ENCODE measurements at places on chromosomes 11 and 22. TPM values are rescaled to one million over a fixed set of nuclear protein-coding genes. Genes with fewer than 3 reads are reported as not detected.

DNA sequence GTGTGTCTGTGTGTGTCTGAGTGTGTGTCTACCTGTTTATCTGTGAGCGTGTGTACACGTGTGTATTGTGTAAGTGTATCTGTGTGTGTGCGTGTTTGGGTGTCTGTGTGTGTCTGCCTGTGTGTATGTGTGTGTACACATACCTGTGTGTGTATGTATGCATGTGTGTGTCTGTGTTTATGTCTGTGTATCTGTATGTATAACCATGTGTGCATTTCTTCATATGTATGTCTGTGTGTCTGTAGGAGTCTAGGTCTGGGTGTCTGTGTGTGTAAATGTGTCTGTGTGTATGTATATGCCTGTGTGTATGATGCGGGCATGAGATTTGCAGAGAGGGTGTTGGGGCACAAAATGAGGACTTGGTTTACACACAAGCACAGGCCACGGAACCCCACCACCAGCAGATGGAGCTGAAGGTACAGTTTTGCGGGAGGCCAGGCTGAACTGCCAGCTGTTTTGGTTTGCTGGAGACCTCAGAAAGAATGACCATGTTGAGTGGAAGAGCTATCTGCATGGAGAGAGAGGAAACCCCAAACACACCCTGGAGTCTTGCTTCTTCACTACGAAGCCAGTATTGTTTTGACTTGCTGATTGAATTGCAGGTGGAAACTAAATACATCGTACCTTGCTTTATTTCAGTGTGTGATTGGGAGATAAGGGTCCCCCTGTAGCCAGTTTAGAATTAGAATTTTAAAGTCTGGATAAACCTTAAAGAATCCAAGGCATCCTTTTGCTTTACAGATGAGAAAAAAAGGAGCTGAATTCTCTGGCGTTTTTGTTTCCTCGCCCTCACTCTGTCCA is 497.2 kb downstream of the NTM start:
- no peak overlapping the region for H3K27ac ChIP-seq
- H3K4me3 ChIP-seq = no peak overlapping the region
- H3K4me1 ChIP-seq = no peaks in the 10 kb centered on the region
- peak; percentile 84 for DNase-seq

DNA sequence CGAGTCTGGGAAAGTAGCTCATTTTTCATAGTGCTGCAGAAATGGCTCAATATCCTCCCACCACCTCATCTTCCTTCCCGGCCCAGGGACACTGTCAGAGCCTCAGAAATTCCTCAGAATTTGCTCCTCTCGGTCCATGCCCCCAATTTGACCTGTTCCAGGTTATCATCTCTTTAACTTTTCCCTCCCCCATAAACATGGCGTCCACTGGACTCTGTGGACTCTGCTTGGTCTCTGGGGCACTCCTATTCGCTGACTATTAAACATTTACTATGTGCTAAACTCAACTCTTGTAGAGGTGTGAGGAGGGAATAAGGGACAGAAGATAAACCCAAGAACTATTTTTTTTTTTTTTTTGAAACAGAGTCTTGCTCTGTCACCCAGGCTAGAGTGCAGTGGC is 8.2 kb upstream of the PC start:
- DNase-seq = no peak
- H3K4me1 ChIP-seq = no peaks in the 10 kb centered on the region
- H3K27ac ChIP-seq = no peak overlapping the region
- H3K4me3 ChIP-seq = no peak overlapping the region
- no peaks in the 10 kb centered on the region for H3K36me3 ChIP-seq
- H3K27me3 ChIP-seq = no peaks in the 10 kb centered on the region

DNA sequence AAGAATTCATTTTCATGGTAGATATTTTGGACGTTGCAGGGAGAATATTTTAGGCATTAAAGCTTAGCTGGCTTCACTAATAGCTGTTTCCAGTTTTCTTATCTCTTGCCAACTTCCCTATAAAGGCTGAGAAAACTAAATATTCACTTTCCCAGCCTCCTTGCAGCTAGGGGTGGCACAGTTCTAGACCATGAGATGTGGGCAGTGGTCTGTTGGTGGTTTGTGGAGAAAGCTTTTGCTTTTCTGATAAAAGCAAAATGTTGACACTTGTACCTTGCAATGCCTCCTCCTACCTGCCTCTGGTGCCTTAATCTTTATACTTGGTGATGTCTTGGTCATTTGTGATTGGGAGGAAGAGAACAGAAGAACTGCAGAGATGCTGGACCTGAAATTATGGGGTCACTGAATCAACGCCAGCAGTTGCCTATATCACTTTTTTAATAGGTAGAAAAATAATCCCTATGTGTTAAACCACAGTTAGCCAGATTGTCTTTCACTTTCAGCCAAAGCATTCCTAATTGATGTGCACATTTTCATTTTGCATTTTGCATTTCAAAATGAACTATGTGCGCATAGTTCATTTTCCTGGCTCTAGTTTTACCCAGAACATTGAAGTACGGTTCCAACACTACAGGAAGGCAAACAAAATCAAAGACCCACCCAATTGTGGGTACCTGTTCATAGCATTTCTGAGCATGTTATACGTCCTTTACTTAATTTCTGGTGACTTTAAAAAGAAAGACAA is 24.9 kb upstream of the ABTB2 start:
- DNase-seq = no peak
- no peaks in the 10 kb centered on the region for H3K36me3 ChIP-seq
- no peak overlapping the region for H3K4me3 ChIP-seq
- no peaks in the 10 kb centered on the region for H3K27me3 ChIP-seq

DNA sequence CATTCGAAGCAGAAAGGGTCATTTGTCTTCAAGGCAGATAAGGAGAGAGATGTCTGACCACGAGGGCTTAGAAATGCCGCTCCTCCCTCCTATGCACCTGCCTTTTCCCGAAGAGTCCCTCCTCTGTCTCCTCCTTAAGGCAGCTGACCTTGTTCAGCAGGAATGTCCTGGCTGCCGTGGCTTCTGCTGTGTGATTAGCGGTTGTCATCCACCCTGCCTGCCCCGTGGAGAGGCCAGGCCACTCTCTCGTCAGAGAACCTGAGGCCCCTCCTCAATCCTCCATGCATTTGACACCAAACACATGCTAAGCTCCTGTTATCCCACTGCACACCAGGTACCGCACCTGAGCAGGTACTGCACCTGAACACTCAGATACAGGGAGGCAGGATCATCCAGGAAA is 834.6 kb downstream of the TBC1D22A start:
- no peak overlapping the region for H3K27ac ChIP-seq
- H3K4me3 ChIP-seq = no peak overlapping the region
- no peaks in the 10 kb centered on the region for H3K27me3 ChIP-seq
- no peaks in the 10 kb centered on the region for H3K4me1 ChIP-seq

DNA sequence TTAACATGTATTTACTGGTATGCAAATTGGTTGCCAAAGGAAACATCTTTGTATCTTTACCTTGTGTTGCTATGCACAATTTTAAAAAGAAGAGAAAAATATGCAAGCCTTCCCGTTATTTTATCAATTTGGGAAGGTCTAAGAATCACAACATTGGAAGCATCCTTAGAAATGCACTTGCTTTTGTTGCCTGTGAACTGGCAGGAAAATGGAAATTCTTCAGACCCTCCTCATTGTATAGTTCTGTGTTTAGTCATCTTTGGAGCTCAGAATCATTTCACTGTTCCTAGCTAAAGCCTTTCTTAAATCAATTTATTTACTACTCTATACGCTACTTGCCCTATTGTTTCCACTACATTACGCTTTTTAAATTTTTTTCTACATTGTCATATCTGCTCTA is 574.5 kb downstream of the DLG2 start:
- no peak for DNase-seq
- H3K27me3 ChIP-seq = no peaks in the 10 kb centered on the region
- H3K4me3 ChIP-seq = no peak overlapping the region
- H3K36me3 ChIP-seq = no peaks in the 10 kb centered on the region
- no peak overlapping the region for H3K27ac ChIP-seq

- H3K36me3 ChIP-seq = no peaks in the 10 kb centered on the region
- H3K27ac ChIP-seq = no peak overlapping the region
- no peaks in the 10 kb centered on the region for H3K4me1 ChIP-seq
- no peaks in the 10 kb centered on the region for H3K27me3 ChIP-seq
- DNase-seq = no peak
Observed at GRCh38 chr11:13091804-13092203, 82.7 kb downstream of the RASSF10 start.

DNA sequence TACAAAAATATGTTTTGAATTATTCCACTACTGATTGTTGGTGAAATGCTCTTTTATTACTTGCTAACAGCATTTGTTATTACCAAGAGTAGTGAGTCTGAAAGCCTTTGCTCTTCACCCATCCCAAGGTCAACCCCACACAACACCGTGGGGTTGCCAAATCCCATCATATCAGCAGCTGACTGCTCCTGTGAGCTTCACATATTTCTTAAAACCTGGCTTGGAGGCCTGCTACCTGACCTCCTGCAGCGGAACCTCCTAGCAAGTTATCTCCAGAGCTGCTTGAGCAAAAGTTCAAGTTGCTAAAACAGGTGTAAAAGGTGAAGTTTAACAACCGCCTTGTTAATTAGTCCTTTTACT is 20.1 kb upstream of the EIF3M start:
- no peak overlapping the region for H3K4me3 ChIP-seq
- no peaks in the 10 kb centered on the region for H3K27me3 ChIP-seq
- H3K36me3 ChIP-seq = no peaks in the 10 kb centered on the region
- H3K4me1 ChIP-seq = no peaks in the 10 kb centered on the region

GRCh38 chr22:35488513-35488912 is 52.1 kb upstream of the RASD2 start:
- DNase-seq = peak; percentile 53
- peaks cover 3% of the 10 kb centered on the region for H3K4me1 ChIP-seq
- H3K4me3 ChIP-seq = no peak overlapping the region
- no peaks in the 10 kb centered on the region for H3K27me3 ChIP-seq
- H3K36me3 ChIP-seq = no peaks in the 10 kb centered on the region

GRCh38 chr22:25111579-25112517 is 87.8 kb upstream of the CRYBB3 start:
- peak overlapping the region; percentile 51 for H3K27ac ChIP-seq
- peaks cover 17% of the 10 kb centered on the region for H3K4me1 ChIP-seq
- DNase-seq = no peak
- peak overlapping the region; percentile 50 for H3K4me3 ChIP-seq
- no peaks in the 10 kb centered on the region for H3K36me3 ChIP-seq

The GRAP2 gene
- total RNA-seq = 0.49 TPM

- H3K4me3 ChIP-seq = no peak overlapping the region
- no peaks in the 10 kb centered on the region for H3K36me3 ChIP-seq
- no peaks in the 10 kb centered on the region for H3K27me3 ChIP-seq
- H3K4me1 ChIP-seq = no peaks in the 10 kb centered on the region
- no peak for DNase-seq
- no peak overlapping the region for H3K27ac ChIP-seq
Observed at GRCh38 chr11:132770829-132771530, 761.3 kb downstream of the OPCML start.

- no peaks in the 10 kb centered on the region for H3K4me1 ChIP-seq
- H3K36me3 ChIP-seq = no peaks in the 10 kb centered on the region
- no peak overlapping the region for H3K27ac ChIP-seq
- no peak for DNase-seq
- H3K27me3 ChIP-seq = no peaks in the 10 kb centered on the region
Observed at GRCh38 chr11:117456027-117456720, 128.5 kb downstream of the CEP164 start.

DNA sequence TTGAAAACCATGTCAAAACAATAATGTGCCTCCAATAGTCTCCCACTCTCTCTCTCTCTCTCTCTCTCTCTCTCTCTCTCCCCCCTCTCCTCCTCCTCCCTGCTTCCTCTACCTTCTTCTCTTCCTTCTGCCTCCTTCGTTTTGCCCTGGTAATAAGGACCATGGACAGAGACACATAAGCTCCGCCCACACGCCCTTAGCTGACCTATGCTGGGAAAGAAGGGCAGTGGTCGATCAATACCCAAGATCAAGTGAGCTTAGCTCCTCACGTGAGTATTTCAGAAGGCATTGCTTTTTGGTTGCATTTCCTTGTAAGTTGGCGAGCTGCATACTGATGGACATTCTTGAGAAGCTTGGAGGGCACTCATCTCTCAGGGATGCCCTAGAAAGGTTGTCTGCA is 194.8 kb downstream of the MIAT start:
- H3K4me1 ChIP-seq = no peaks in the 10 kb centered on the region
- no peaks in the 10 kb centered on the region for H3K36me3 ChIP-seq
- no peak overlapping the region for H3K27ac ChIP-seq
- H3K4me3 ChIP-seq = no peak overlapping the region
- DNase-seq = peak; percentile 15
- no peaks in the 10 kb centered on the region for H3K27me3 ChIP-seq

- no peak for DNase-seq
- peaks cover 8% of the 10 kb centered on the region for H3K4me1 ChIP-seq
- H3K4me3 ChIP-seq = peak overlapping the region; percentile 47
- H3K27me3 ChIP-seq = no peaks in the 10 kb centered on the region
Observed at GRCh38 chr11:20132667-20133039, 27.6 kb downstream of the DBX1 start.

The CARD10 gene
- total RNA-seq = 8.6 TPM

GRCh38 chr11:117218133-117218915 is 13.5 kb downstream of the PCSK7 start:
- H3K4me1 ChIP-seq = peaks cover 77% of the 10 kb centered on the region
- DNase-seq = peak; percentile 85
- H3K4me3 ChIP-seq = peak overlapping the region; percentile 3
- H3K27me3 ChIP-seq = no peaks in the 10 kb centered on the region
- H3K36me3 ChIP-seq = no peaks in the 10 kb centered on the region

GRCh38 chr22:26894766-26895485 is 237.5 kb downstream of the MIAT start:
- H3K4me3 ChIP-seq = no peak overlapping the region
- H3K27me3 ChIP-seq = no peaks in the 10 kb centered on the region
- peak overlapping the region; percentile 26 for H3K27ac ChIP-seq
- peaks cover 18% of the 10 kb centered on the region for H3K4me1 ChIP-seq

- H3K4me3 ChIP-seq = no peak overlapping the region
- no peak overlapping the region for H3K27ac ChIP-seq
- no peaks in the 10 kb centered on the region for H3K4me1 ChIP-seq
- peaks cover 43% of the 10 kb centered on the region for H3K36me3 ChIP-seq
Observed at GRCh38 chr11:57502870-57503269, 12.6 kb downstream of the SLC43A1 start.

The ART5 gene
- total RNA-seq = not detected

DNA sequence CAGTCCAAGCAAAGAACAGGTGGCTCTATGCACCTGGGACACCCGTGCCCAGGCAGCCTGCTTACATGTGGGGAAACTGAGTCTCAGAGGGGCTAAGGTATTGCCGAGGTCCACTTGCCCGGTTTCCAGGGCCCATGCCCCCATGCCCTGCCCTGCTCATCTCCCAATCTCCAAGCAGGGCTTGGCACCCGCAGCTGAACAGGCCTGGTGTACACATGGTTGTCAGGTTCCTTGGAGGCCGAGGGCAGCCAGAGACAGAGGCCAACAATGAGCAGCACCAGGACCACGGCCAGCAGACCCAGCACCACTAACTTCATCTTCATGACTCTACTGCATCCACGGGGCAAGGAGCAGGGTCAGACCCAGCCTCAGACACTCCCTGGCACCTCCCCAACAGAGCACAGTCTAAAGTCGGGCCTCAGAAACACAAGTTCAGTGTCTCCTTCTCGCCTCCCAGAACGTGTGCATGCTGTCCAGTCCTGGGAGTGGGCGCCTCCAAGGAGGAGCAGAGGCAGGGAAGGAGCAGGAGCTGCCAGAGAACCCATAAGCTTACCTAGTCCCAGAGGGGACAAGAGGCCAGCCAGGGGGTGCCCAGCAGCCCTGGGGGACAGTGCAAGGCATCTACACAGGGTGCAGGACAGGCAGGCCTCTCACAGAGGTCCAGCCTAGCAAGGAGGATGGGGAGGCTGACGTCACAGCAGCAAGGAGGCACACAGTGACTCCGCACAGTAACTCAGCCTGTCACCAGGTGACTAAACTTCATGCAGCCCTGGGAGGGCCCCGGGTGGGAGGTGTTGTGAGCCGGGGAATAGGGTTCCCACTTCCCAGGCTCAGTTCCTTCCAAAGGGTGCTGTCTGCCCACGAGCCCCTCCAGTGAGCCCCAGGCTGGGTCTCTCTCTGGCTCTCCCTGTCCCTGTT is 20.2 kb upstream of the RGL4 start:
- no peaks in the 10 kb centered on the region for H3K27me3 ChIP-seq
- H3K4me1 ChIP-seq = no peaks in the 10 kb centered on the region
- DNase-seq = peak; percentile 50
- no peaks in the 10 kb centered on the region for H3K36me3 ChIP-seq

The CSTPP1 gene
- 18.9 TPM for total RNA-seq

Data from sigmoid colon (tissue), 7 donors.